Epithelial cell of umbilical artery (primary cell): ENCODE measurements at places on chromosomes 3 and 15. TPM values are rescaled to one million over a fixed set of nuclear protein-coding genes. Genes with fewer than 3 reads are reported as not detected.

Gene LTK
- under 0.01 TPM in 1 of 2 replicates, not detected in the other for total RNA-seq

Gene SUCNR1
- total RNA-seq: under 0.01 and 0.46 TPM in 2 replicates

Gene JMJD7
- 4.9 and 6.8 TPM in 2 replicates for total RNA-seq

Gene PIGZ
- total RNA-seq: 2.3 and 2.6 TPM in 2 replicates

Gene ZNF80
- not detected in 2 replicates for total RNA-seq

Gene GP5
- total RNA-seq: not detected in 2 replicates

Gene VIPR1
- 0.32 and 0.46 TPM in 2 replicates for total RNA-seq

Gene HYAL1
- total RNA-seq: 0.65 and 1.4 TPM in 2 replicates

Gene ATP8B4
- total RNA-seq: under 0.01 TPM in 1 of 2 replicates, not detected in the other

Gene IMPG2
- 0.32 and 0.61 TPM in 2 replicates for total RNA-seq

Gene DPPA2
- not detected in 2 replicates for total RNA-seq

Gene ITGB5
- 88.3 and 118 TPM in 2 replicates for total RNA-seq

Gene TSPAN3
- 271 and 482 TPM in 2 replicates for total RNA-seq

Gene SERF2
- 352 and 745 TPM in 2 replicates for total RNA-seq

Gene SHC4
- 0.15 and 0.65 TPM in 2 replicates for total RNA-seq

Gene SLC15A2
- under 0.01 TPM in 1 of 2 replicates, not detected in the other for total RNA-seq

Gene STXBP5L
- total RNA-seq: not detected in 2 replicates

Gene KY
- total RNA-seq: not detected in 2 replicates

Gene TTC21A
- 2.6 and 3.2 TPM in 2 replicates for total RNA-seq

Gene SLC9C1
- not detected in 2 replicates for total RNA-seq

Gene CCR1
- not detected in 2 replicates for total RNA-seq

Gene PLA2G4F
- not detected in 2 replicates for total RNA-seq

Gene DLG1
- 33.5 and 54.1 TPM in 2 replicates for total RNA-seq

Gene EIF2A
- 167 and 315 TPM in 2 replicates for total RNA-seq

Gene HRG
- not detected in 2 replicates for total RNA-seq
